ENCODE measurements at places on chromosomes 16 and 17. TPM values are rescaled to one million over a fixed set of nuclear protein-coding genes. Genes with fewer than 3 reads are reported as not detected.

PRR15L gene
- not detected for polyA plus RNA-seq

TMEM92 gene
- polyA plus RNA-seq, result not detected

LPO gene
- polyA plus RNA-seq, result 0.02 TPM

KRTAP9-4 gene
- polyA plus RNA-seq, result not detected

DNA sequence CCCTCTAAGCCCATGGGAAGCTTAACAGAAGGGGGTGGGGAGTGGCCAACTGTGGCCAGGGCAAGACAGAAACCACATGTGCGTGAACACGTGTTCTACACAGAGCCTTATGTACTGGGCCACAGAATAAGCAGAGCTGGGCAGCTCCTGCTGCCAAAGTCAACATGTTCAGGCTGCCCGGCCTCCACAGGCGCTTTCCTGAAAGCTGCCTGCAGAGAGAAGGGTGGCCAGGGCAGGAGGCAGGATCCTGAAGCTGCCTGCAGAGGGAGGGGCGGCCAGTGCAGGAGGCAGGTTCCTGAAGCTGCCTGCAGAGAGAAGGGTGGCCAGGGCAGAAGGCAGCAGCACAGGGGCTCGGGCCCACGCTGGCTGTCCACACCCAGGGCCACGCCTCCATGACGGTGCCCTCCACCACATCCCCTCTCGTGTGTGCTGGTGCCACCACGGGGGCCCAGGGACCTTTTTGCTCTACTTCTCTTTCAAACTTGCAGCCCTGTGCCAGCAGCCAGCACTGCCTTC is 79.5 kb downstream of the ANKRD11 start:
- DNase-seq, result no peak

- DNase-seq, result peak; percentile 39
These were observed 29.2 kb downstream of the CDIP1 start for GRCh38 chr16:4509420-4509819.

- no peak for DNase-seq
These were observed 4.1 kb downstream of the CSF3 start for GRCh38 chr17:40019140-40019991.

DNA sequence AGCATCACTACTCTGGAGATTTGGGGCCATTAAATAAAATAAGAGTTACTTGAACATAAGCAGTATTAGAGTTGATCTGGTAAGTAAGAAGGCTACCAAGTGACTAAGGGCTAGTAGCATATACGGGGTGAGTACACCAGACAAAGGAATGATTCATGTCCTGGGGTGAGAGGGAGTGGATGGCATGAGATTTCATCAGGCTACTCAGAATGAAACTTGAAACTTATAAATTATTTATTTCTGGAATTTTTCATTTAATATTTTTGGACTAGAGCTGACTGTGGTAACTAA is 2.3 kb downstream of the SLFN5 start:
- DNase-seq, result no peak

- DNase-seq, result no peak
These were observed 46.7 kb downstream of the SCNN1B start for GRCh38 chr16:23348579-23349469.

- DNase-seq, result no peak
These were observed 289.8 kb upstream of the FOXF1 start for GRCh38 chr16:86220561-86220960.

All from spleen (tissue), 13 donors.